ENCODE measurements at places on chromosomes 2 and 18. TPM values are rescaled to one million over a fixed set of nuclear protein-coding genes. Genes with fewer than 3 reads are reported as not detected.

- peak; percentile 14 for DNase-seq
Observed at GRCh38 chr2:17538022-17538843, 2.3 kb upstream of the VSNL1 start.

DNA sequence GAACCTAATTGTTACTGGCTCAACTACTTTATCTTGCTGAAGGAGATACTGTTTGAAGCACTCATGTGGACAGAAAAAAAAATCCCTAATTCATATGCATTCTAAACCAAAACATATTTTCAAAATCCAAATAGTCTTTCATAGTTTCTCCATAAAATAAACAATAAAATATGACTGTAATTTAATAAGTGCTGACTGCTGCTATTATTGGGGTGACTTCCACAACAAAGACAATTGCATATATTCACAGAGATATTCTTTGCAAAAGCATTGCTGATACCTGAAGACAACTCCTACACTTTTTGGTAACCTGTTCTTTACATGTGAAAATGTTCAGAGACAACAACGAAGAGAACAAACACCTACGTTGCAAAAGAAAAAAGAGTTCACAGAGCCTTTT is 73.1 kb upstream of the RPE start:
- DNase-seq = no peak

DNA sequence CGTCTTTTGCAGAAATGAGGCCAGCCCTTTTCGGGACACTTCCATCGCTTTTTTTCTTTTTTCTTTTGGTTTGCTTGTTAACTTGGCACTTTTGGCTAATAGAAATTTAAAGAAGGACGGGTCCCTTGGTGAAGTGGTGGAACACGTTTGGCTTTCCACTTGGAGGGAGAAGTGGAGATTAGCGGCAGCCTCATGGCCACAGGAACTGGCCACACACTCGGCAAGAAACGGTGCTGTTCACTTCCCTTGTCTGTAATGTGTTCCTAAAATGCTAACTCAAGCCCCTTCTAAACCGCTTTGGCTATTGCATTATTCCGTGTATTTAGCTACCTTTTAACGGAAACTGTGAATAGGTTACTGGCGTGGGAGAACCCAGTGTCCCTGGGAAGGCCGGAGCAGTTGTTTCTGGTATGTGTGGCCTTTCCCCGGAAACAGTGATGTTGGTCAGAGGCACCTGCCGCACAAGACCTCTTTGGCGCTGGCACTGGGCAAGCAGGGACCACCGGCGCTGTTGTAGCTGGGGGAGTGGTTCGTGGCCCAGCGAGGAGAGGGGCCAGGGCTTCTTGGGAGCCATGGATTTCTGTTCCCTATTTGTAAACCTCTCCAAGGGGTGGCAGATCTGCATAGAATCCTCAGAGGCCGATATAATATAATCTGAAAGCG is 981 bp downstream of the RAMP1 start:
- no peak for DNase-seq

GRCh38 chr2:23629772-23630480 is 244.9 kb downstream of the KLHL29 start:
- DNase-seq = no peak

Gene ITPRIPL1
- polyA plus RNA-seq = 0.17 TPM

Gene CDK5R2
- 0.08 TPM for polyA plus RNA-seq

Gene IL37
- not detected for polyA plus RNA-seq

Gene ZNF532
- polyA plus RNA-seq = 38.4 TPM

Gene ABCB11
- polyA plus RNA-seq = not detected

Gene HRH4
- not detected for polyA plus RNA-seq

Gene MYL1
- polyA plus RNA-seq = not detected
